ENCODE measurements at places on chromosomes 16 and 17. TPM values are rescaled to one million over a fixed set of nuclear protein-coding genes. Genes with fewer than 3 reads are reported as not detected.

The TBC1D3I gene
- polyA plus RNA-seq = 0.03 TPM

- H3K27me3 ChIP-seq = no peaks in the 10 kb centered on the region
- DNase-seq = no peak
- no peaks in the 10 kb centered on the region for H3K4me1 ChIP-seq
- no peak overlapping the region for H3K27ac ChIP-seq
- H3K4me3 ChIP-seq = no peak overlapping the region
Observed at GRCh38 chr17:14341866-14342265, 41.0 kb downstream of the HS3ST3B1 start.

GRCh38 chr16:53429221-53429943 lies 4.9 kb upstream of the RBL2 start:
- no peak overlapping the region for H3K4me3 ChIP-seq
- no peak overlapping the region for H3K27ac ChIP-seq
- peaks cover 8% of the 10 kb centered on the region for H3K4me1 ChIP-seq
- DNase-seq = no peak
- no peaks in the 10 kb centered on the region for H3K27me3 ChIP-seq

- no peak overlapping the region for H3K27ac ChIP-seq
- H3K27me3 ChIP-seq = no peaks in the 10 kb centered on the region
- H3K4me1 ChIP-seq = peaks cover 35% of the 10 kb centered on the region
- no peak for DNase-seq
- no peak overlapping the region for H3K4me3 ChIP-seq
- no peaks in the 10 kb centered on the region for H3K36me3 ChIP-seq
Observed at GRCh38 chr16:2966808-2967191, 2.3 kb upstream of the PAQR4 start.

DNA sequence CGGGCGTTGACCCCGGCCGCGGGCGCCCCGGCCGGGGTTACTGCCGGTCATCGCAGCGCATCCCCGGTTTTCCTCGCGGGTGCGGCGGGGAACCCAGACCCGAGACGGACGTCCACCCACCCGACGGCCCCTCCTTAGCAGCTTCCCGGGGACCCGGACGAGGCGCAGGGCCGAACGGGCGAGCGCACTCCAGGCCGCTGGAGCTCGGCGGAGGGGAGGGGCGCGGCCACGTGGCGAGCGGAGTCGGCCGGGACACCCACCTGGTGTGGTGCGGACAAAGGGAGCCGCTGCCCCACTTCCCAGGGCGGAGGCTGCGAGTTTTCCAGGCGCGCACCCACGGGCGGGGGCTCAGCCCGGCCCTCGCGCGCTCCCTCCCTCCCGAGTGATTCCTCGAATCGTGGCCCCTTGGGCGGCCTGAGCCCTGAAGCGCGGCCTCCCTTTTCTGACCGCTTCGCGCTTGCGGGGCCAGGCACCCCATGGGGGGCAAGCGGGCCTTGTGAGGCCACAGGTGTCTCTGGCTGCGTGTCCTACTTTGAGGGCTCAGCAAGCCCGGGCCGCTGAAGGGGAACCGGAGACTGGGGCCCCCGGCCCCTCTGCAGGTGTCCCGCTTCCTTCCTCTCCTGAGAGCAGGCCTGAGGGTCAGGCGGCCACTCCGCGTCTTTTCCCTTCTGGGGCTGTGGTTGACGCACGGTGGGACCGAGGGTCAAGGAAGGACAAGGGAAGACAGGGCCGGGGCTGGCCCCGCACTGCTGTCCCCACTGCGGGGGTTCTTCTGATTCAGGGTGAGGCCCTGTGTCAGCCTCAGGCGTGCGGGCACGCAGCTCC lies 1.1 kb upstream of the FASN start:
- peak overlapping the region; percentile 43 for H3K27ac ChIP-seq
- peaks cover 12% of the 10 kb centered on the region for H3K36me3 ChIP-seq
- H3K4me3 ChIP-seq = peak overlapping the region; percentile 41
- DNase-seq = no peak
- no peaks in the 10 kb centered on the region for H3K27me3 ChIP-seq

GRCh38 chr16:70577256-70577698 lies 53.7 kb downstream of the SF3B3 start:
- no peaks in the 10 kb centered on the region for H3K27me3 ChIP-seq
- peaks cover 23% of the 10 kb centered on the region for H3K4me1 ChIP-seq
- DNase-seq = no peak
- no peak overlapping the region for H3K27ac ChIP-seq
- no peak overlapping the region for H3K4me3 ChIP-seq
- peaks cover 29% of the 10 kb centered on the region for H3K36me3 ChIP-seq

DNA sequence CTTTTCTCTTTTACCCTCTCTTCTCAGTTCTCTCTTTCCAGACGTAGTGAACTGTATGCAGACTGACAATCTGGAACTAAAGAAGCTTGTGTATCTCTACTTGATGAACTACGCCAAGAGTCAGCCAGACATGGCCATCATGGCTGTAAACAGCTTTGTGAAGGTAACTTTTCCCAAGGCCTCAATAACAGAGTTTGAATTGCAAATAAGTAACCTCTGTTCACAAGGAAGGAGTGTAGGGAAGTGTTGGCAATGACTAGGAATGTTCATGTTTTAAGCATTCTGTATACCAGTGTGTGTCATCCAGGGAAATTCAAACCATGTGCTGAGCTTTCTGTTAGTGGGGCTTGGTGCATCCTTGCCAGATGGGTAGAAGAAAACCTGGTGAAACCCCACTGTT lies 18.6 kb downstream of the AP2B1 start:
- H3K4me3 ChIP-seq = no peak overlapping the region
- no peaks in the 10 kb centered on the region for H3K4me1 ChIP-seq
- no peak for DNase-seq
